ENCODE measurements at places on chromosomes 16 and 17.

GRCh38 chr16:9097266-9098219 is 6.1 kb downstream of the HAPSTR1 start:
- no peak for DNase-seq

DNA sequence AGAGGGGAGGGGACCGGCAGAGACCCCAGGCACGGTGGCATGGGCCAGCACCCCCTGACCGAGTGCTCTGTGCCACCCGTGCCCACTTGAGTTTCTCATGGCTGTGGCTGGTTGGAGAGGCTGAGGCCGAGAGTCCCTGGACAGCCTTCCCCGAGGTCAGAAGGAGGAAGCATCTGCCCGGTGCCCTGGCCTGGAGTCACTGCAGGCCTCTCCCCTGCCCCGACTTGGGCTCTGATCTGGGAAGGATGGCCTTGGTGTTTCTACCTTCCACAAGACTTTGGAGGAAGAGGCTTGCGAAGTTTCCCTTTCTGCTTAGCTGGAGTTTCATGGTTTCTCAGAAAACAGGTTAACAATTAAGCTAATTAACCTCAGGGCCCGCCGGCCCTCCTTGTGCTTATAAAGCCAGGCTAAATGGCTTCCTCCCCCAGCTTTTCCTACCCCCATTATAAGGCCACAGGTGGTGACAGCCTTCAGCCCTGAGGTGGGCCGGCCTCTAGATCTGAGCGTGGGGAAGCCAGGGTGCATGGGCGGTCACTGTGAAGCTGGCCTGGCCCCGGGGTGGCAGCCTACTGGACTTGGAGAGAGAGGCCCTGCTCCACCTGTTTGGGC is 17.3 kb downstream of the LLGL2 start:
- DNase-seq, result no peak

- DNase-seq, result no peak
These were observed 465.0 kb upstream of the MAF start for GRCh38 chr16:80065541-80065940.

- no peak for DNase-seq
These were observed 13.5 kb downstream of the ITGB4 start for GRCh38 chr17:75734674-75735294.

DNA sequence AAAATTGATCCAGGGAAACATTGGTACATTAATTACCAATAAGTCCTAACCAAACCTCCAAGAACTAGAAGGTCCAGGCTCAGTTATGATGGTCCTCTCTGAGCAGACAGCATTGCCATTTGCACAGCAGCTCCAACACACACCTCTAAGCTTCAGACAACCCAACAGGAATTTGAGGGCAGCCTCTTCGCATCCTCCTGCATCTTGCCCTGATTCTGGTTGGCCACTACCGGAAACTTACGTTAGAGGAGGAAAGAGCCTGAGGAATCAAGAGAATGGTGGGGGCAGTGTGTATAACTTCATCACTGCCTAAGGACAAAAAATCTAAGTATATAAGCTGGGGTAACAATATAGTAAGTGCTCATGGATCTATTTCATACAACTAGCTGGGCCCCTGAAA is 15.7 kb downstream of the FAM117A start:
- DNase-seq, result no peak

DNA sequence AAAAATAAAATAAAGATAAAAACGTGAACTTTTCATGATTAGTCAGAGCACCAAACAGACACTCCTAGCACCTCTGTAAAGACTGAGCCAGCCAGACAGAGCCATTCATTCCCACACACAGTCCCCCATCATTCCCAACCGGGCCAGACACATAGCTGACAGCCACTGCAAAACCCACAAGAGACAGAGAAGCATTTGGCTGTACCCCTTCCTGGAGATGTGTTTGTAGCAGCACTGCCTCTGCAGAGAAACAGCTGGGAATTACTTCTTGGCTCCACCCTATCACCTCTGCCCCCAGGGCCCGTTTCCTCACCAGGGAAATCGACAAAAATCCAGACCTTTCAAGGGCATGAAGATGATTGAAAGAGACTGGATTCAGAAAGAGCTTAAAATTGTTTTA is 46.4 kb downstream of the MYH11 start:
- peak; percentile 17 for DNase-seq

DNA sequence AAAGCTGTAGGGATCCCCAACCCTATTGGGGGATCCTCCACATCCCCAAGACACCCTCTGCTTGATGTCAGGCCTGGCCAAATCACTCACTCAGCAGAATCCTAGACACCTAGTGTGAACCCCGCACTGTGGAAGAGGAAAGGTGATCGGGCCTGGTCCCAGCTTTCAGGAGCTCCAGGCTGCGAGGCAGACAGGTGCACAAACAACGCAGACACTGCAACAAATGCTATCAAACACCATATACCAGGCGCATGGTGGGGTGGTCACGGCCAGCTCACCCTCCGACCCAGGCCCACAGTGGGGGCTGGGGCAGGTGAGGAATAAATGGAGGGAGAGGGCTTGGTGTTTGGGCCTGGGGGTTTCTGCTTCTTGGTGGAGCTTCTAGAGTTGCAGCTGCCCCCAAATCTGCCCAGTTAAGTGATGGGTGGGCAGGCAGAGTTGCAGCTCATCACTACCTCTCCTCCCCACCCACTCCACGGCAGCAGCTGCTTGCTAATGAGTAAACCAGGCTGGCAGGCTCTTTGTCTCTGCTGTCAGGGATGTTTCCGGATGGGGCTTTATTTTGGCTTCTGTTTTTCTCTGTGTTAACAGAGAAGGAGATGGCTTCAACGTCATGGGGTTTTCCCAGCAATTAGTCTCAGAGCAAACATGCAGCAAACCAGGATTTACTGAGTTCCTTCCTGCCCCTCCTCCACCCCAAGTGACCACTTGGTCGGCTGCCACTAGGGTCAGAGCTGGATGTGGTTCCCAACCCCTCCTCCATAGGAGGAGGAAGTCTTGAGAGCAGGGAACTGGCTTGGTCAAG is 46.6 kb downstream of the PECAM1 start:
- peak; percentile 38 for DNase-seq

DNA sequence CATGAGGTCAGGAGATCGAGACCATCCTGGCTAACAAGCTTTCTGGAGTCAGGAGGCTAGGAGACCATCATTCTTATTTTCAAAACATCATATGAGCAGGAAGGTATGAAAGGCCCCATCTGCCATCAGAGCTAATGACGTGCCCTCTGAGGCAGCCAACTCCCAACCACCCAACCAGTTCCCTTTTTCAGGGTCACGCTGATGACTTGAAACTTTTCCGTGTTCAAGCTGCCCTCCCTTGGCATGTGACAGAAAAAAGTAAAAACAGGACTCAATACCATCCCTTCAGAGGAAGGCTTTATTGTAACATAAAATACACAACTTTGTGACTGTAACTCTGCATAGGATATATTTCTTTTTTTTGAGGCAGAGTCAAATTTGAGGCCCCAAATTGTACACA is 4.6 kb upstream of the GHDC start:
- DNase-seq, result no peak

DNA sequence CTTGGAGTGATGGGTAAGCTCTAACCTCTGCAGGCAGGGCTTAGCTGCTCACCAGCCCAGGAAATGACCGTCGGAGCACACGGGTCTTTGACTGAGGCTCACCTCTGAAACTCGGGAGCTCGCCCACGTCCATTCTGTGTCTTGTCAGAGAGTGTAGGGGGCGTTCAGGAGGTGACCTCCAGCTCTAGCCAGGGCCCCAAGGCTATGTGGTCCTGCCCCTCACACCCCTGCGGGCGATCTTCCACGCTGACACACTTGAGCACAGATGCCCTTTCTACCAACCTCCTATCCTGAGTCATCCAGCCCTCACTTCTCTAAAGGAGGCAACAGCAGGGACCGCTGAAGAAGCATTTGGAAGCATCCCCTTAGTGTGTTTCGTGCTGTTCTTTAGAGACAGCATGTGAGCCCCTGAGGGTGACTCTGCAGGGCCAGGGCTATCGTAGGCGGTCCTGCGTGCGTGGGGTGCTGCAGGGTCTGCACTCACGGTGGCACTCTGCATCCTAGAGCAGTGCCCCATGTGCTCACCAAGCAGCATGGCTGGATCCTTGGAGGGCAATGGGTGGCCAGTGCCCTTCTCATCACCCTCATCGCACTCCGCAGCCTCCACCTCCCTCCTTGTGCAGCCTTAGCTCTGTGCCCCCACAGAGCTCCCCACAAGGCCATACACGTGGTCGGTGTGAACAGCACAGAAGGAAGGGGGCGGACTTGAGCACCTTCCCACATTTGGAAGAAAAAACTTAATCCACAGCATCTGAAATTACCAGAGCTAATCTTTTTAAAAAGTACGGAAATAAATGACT is 33.8 kb downstream of the SLC47A1 start:
- no peak for DNase-seq

DNA sequence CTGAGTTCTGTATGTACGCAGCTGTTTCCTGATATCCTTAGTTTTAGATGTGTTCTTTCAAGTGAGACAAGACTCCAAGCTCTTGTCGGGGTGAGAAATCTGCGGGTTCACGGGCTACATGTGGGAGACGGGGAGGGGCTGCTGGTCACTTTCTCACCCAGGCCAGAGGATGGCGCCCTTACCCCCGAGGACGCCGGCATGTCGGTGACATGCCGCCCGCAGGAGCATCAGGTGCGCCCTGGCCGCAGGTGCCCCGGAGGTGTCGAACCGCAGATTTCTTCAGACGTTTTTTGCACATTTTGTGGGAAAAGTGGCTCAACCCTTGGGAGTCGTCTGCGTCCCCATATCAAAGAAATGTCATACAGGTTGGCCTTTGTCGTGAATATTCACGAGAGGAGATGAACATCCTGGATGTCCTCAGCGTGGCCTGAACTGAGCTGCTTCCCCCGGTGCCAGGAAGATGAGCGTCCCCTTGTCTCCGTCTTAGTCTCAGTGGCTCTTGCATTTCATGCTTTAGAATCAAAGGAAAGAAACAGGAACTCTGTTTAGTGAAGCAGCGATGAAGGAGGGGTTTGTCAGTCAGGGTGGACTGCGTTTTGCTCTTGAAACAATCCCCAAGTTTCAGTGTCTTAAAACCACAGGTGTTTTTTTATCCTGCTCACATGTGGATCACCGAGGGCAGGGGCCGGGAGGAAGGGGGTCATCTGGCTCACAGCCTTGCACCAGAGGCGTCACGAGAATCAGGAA is 75.4 kb upstream of the ZNF750 start:
- no peak for DNase-seq

- no peak for DNase-seq
These were observed 15.2 kb downstream of the CDH5 start for GRCh38 chr16:66381585-66382170.

DNA sequence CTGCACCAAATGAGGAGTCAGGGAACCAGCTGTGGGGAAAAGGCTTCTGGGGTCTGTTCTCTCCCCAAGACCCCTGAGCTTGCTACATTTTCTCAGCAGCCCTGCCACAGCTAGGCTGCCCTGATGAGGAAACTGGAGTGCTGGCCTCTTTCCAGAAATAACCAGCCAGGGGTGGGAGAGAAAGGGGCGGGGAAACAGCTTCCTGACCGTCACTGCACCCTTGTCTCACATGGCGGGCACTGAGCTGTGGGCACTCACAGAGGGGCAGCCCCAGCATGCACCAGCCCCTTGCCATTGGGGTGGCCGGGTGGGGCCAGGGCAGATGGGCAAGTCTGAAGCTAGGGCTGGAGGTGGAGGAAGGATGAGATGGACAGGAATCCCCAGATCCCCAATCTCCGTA is 2.9 kb downstream of the SRL start:
- DNase-seq, result no peak

DNA sequence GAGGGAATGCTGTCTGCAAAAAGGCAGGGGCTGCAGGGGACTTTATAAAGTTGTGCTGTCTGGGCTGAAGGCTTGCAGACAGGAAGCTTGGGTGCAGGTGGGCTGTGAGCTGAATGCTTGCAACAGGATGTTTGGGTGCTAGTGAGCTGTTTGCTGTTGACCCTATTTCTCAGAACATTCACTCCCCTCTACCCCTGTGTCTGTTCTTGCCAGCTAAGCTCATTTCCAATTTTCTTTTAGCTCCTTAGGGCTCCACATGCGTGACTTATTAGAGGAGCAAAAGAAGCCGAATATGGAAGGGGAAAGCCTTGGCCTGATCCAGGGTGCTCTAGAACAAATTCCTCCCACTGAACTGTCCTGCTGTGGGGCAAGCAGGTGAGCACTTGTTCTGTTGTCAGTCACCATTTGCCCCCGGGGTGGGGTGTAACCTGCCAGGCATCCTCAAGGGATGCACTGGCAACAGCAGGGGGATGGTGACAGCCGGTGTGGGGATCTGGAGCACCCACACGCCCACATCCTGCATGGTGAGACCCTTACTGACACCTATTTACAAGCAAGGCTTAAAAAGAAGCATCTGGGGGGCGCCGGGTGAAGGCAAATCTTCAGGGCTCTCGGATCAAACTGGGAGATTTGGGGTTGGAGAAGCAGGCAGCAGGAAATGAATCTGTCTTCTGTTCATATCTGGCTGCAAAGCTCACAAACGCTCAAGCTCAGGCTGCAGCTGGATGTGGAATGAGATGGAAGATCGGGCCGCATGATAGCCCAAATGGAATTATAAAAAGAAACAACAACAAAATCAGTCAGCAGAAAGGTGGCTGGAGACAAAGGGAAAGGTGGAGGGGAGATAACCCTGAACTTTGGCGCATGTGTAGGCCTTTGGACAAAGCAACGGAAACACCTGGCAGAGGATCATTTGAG is 21.1 kb upstream of the NUP93 start:
- no peak for DNase-seq

- DNase-seq, result no peak
These were observed 163.7 kb downstream of the WSCD1 start for GRCh38 chr17:6233856-6234255.

- no peak for DNase-seq
These were observed 95.0 kb downstream of the ADCY9 start for GRCh38 chr16:4021070-4021779.

DNA sequence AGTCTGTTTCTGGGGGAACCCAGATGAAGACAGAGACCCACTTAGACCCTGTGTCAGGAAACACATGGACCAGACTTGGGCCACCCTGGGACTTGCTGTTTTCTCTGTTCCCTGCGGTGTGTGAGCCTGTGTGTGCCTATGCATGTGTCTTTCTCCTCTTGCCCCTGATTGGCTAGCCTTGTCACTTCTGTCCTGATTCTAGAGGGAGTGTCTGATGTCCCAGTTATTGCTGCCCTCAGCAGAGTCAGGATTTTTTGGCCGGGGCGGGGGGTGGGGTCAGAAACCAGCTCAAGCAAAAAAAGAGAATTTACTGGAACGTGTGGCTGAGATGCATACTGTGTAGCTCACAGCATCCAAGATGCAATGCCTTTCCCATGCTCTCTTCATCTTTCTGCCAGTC is 30.5 kb downstream of the PLCG2 start:
- DNase-seq, result no peak

DNA sequence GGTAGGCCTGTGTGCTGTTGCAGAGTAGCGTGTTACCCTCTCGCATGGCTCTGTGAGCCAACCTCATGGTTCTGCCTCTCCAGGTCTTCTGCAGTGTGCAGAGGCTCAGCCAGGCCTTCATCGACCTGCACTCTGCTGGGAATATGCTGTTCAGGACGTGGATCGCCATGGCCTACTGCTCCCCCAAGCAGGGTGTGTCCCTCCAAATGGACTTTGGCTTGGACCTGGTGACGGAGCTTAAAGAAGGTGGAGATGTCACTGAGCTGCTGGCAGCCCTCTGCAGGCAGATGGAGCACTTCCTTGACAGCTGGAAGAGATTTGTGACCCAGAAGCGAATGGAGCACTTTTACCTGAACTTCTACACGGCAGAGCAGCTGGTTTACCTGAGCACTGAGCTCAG is 75.8 kb upstream of the ENDOV start:
- no peak for DNase-seq

GRCh38 chr16:89610108-89610453 is 3.4 kb upstream of the DPEP1 start:
- DNase-seq, result no peak

- peak; percentile 30 for DNase-seq
These were observed 1220.4 kb downstream of the CDH8 start for GRCh38 chr16:60815865-60816264.

- DNase-seq, result no peak
These were observed 9.3 kb downstream of the C16orf90 start for GRCh38 chr16:3485821-3486505.
